ENCODE measurements at places on chromosomes 4 and X.

GRCh38 chr4:1207603-1208265 lies 35.4 kb upstream of the SPON2 start:
- DNase-seq = no peak

DNA sequence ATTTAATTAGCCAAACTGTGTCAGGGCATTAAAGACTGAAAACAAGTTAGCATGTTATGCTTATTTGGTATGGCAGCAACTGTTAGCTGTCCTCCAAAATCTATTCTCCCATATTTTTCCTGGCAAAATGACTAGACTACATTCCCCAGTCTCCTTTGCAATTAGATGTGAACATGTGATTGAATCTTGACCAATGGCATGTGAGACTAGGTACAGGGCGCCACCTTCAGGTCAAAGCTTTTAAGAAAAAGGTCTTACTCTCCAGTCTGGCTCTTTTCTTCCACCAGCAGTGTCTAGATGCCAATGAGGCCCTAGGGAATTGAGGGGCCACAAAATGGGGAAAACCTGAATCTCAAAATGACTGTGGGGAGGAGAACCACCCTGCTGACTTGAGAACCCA lies 408.2 kb downstream of the SMARCA1 start:
- DNase-seq = no peak

GRCh38 chr4:7871356-7871755 lies 68.3 kb downstream of the AFAP1 start:
- DNase-seq = no peak

DNA sequence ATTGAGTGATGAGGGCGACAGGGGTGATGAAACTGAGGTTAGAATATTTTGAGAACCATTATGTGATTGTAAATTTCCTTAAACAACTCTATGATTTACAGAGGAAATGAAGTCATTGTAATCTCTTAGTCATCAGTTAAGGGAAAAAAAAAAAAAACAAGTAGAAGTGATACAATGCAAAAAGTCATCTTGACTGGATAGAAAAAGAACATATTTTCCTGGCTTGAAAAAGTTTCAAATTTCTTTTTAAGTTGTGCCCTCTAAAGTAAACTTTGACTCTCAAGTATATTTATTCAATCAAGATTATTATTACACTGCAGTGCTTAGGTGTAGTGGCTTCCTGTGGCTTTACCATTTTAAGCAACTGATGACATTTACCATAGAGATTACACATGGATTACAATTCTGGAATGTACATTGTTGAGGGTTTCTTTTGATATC lies 40.6 kb downstream of the GABRB1 start:
- DNase-seq = no peak

GRCh38 chrX:13373431-13374187 lies 53.8 kb upstream of the ATXN3L start:
- DNase-seq = no peak

GRCh38 chr4:181308476-181309312 lies 934.5 kb upstream of the TENM3 start:
- DNase-seq = no peak

- DNase-seq = no peak
Measured at GRCh38 chr4:6194458-6195195, 5.7 kb downstream of the JAKMIP1 start.

GRCh38 chrX:43836435-43837184 lies 45.6 kb downstream of the MAOB start:
- no peak for DNase-seq

GRCh38 chrX:38675856-38676255 lies 114.5 kb downstream of the TSPAN7 start:
- no peak for DNase-seq

DNA sequence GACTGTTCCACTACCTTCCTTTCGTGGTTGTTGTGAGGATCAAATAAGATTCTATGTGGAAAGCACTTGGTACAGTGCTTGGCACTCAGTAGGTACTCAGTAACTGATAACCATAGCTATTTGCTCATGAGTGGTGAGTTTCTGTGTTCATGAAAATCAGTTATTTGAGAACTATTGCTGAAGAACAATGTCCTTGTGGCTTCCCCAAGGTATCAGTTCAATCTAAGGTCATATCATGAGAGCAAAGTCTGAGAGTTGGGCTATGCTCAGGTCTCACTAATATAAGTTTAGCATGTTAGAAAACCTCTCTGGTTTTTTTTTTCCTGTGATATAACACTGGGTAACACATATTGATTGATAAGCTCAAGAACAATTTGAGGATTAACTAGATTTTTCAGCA lies 147.8 kb downstream of the GRIA3 start:
- DNase-seq = no peak

GRCh38 chrX:19285857-19286256 lies 57.9 kb upstream of the PDHA1 start:
- no peak for DNase-seq

- DNase-seq = no peak
Measured at GRCh38 chr4:119587796-119588195, 40.8 kb downstream of the PDE5A start.

- no peak for DNase-seq
Measured at GRCh38 chrX:21806691-21807090, 32.7 kb upstream of the MBTPS2 start.

DNA sequence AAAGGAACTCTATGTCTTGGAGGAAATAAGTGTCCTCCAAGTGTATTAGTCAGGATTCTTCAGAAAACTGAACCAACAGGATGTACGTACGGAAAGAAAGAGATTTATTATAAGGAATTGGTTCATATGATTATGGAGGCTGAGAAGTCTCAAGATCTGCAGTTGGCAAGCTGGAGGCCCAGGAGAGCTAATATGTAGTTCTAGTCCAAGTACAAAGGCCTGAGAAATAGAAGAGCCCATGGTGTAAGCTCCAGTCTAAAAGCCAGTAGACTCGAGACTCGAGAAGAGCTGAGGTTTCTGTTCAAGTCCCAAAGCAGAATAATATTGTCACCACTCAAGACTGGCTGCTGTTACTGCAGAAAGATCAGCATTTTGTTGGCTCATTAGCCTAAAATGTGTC lies 65.3 kb upstream of the EFNB1 start:
- no peak for DNase-seq

GRCh38 chr4:141534985-141535384 lies 101.4 kb upstream of the IL15 start:
- no peak for DNase-seq

- no peak for DNase-seq
Measured at GRCh38 chr4:76896614-76897535, 1.1 kb downstream of the SOWAHB start.

- no peak for DNase-seq
Measured at GRCh38 chrX:72028701-72029470, 102.8 kb downstream of the RTL5 start.

DNA sequence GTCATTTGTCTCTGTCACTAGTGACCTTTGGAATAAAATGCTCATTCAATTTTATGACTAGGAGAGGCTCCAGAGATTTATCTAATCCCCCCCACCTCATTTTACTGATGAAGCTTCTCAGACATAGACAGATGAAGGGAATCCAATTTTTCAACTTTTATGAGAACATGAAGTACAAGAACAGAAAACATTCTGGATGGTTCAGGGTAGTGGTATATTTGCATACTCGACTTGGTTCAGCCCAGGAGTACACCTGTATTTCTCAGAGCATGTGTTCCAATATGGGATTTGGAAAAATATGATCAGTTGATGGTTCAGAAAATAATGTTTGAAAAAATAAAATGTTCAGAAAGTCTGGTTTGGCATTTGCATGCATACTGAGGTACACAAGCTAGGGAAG lies 131.4 kb upstream of the GALNT7 start:
- DNase-seq = no peak

GRCh38 chrX:23332101-23332887 lies 2.4 kb upstream of the PTCHD1 start:
- no peak for DNase-seq

- DNase-seq = no peak
Measured at GRCh38 chr4:141002323-141002805, 130.9 kb downstream of the RNF150 start.

DNA sequence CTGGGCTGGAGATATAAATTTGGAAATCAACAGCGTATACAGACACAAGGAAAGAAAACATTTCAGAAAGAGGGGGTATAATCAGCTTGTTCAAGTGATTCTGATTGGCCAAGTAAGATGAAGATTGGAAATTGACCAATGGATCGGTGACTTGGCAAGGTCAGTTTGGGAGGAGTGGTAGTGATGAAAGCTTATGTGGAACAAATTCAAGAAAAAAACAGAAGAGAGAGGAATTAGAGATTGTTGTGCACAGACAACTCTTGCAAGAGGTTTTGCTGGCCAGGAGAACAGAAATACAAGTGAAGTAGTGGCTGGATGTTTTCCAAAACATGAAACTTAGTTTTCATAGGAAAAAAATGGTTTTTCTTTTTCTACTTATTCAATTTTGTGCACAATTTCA lies 16.3 kb downstream of the CD38 start:
- DNase-seq = no peak

- no peak for DNase-seq
Measured at GRCh38 chr4:17939054-17939453, 82.5 kb downstream of the LCORL start.

- no peak for DNase-seq
Measured at GRCh38 chrX:39752815-39753214, 344.9 kb downstream of the BCOR start.
